ENCODE measurements at places on chromosomes 3 and 15. TPM values are rescaled to one million over a fixed set of nuclear protein-coding genes. Genes with fewer than 3 reads are reported as not detected.

Gene ZDHHC3
- total RNA-seq = 48.3 TPM

Gene NPAP1
- total RNA-seq = under 0.01 TPM

Gene IREB2
- 13.5 TPM for total RNA-seq

Gene PRR23B
- not detected for total RNA-seq
